Inflammatory macrophage treated with lipopolysaccharide for 1 hour (primary cell): ENCODE measurements at places on chromosomes 2 and 18.

DNA sequence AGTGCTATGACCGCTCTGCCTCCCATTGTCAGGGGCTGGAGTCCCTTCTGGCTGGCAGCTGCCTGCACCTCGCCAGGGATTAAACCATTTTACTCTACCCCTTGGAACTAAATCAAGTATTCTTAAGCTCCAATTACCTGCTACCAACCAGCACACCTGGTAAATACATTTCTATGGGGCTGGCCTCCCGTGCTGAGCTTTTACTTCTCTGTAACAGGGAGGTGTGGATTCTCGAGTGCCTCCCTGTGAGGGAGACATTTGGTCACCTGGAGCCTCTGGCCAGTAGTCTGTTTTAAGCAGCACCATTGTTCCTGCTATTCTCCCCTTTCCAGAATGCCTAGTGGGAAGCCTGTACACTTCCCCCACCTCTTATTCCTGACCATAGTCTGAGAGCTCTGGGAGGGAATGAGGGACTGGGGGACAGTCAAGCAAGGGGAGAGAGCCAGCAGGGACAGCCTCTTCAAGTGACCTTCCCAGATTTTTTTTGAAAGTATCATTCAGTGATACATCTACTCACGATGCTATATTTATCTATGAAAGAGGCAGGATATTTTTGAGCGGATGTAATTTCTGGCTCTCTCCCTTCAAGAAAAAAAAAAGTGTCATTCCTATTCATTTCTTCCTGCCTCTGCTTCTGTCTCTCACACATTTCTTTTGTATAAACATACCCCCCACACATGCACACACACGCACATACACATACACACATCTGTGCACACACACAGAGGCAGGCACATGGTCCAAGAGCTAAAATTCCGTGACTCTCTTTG, 112.8 kb downstream of the CAPN13 start:
- DNase-seq: no peak

DNA sequence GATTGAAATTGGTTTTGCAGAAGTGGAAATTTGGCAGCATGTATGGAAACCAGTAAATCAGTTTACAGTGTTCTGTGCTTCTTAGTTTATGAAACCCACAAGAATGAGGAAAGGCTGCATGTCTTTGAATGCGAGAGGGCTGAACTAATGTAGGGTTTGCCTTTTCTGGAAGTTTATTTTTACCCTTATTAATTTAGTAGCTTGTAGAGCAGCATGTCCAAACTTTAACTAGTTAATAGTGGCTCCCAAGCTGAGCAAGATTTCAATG, 50.4 kb downstream of the LDLRAD4 start:
- DNase-seq: peak; percentile 37

DNA sequence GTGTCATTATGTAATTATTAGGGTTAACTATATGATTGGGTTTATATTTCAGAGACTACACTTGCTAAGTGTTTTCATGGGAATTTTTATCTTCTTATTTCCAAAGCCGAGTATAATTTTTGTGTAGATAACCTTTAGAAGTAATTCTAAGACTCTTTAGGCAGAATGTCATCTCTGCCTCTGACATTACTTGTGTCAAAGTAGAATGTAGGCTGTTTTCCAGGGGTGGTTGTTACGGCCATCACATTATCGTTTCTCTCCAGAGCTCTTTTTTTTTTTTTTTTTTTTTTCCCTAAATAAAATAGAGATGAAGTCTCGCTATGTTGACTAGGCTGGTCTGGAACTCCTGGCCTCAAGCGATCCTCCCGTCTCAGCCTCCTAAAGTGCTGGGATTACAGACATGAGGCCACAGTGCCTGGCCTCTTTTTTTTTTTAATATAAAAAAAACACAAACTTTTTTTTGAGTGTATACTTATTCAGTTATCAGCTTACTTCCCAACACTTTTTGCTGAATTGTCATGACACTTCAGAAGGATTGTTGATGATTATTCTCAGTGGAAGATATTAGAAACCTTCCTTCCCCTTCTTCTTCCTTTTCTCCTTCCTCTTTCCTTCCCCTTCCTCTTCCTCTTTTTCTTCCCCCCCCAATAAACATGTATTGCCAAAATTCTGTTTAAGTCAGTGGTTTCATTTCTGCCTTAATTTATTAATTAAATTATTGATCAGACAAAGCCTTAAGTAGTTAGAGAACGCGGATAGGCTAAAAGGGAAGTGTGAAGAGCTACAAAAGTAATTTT, 2.3 kb downstream of the PIKFYVE start:
- no peak for DNase-seq

GRCh38 chr2:235011929-235012631, 60.3 kb downstream of the SH3BP4 start:
- no peak for DNase-seq

- DNase-seq: no peak
Measured at GRCh38 chr2:159089543-159089942, 121.1 kb downstream of the TANC1 start.

DNA sequence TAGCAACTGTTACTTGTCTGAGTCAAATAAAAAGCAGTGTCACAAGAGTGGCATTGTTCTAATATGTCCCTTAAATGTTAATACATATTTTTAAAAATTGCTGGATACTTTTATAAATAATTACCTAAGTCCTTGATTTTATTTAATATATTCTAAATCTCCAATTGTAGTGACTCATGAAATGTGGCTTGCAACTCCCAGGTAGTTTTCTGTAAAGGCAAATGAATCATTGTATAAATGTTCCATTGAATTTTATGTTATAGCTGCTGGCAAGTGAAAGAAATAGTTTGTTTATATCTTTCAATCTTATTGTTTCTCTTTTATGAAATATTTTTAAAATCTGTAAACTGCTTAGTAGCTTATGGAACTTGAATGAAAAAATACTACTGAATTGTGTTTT, 32.7 kb upstream of the C1GALT1C1L start:
- no peak for DNase-seq

- DNase-seq: no peak
Measured at GRCh38 chr2:187544371-187545080, 9.7 kb downstream of the TFPI start.

- peak; percentile 12 for DNase-seq
Measured at GRCh38 chr2:65129286-65129825, 550 bp downstream of the RAB1A start.

GRCh38 chr2:96534141-96534540, 2.4 kb upstream of the ARID5A start:
- DNase-seq: no peak

GRCh38 chr2:110858135-110858725, 125.9 kb downstream of the ACOXL start:
- no peak for DNase-seq

DNA sequence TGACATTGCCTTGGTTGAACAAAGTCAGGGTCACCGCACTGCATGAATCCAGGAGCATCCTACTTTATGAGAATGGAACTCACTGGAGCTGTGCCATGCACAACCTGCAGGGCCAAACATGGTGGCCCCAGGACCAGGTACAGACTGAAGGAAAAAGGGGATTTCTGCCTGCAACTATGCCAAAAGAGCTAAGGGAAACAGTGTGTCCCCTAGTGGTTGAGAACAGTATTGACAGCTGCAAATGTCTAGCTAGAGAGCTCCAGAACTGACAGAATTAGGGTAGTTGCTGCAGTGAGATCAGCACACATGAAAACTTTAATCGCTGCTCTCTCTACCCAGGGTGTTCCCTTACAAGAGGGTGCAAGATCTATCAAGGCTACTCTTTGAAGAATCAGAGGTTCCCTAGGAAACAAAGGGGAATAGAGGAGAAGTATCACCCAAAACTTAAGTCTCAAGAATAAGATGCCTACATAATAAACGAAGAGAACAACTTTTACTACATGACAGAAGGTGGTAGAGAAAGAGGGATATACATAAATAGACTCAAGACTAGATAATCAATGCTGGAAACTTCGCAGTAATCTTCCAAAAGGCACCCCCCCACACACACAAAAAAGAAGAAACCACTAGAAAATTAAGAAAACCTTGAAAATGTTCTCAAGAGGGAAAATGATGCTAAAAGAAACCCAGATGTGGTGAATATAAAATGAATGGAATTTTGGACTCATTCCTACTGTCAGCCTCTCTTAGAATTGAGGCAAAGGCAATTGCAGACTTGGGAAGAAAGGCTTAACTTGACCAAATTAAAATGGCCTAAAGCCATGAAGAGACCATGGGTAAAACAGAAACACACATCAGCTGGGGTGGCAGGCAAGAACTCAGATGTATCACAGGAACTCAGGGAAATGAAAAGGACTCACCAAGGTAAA, 43.6 kb upstream of the IHH start:
- peak; percentile 80 for DNase-seq

DNA sequence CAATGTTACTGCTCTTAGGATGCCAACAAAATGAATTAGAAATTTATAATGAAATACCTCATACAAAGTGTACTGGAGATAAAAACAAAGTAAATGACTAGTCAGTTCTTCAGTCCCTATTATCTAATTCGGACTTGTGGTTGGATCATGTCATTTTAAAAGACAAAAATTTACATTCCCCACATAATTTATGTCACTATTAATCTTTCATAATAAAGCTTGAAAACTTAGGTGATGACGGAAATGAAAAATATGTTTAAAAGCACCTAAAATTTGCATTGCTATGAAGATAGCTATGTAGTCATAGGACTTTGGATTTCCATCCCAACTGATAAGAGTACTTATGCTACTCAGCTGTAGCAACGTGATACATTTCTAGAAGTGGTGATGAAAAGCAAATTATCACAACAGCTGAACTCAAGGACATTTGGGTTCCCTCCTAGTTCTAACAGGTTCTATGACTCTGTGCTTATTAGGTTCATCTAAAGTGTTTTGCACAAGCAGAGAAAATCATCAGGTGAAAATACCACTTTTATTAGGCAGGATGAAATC, 58.4 kb downstream of the LRPPRC start:
- no peak for DNase-seq

GRCh38 chr2:214203744-214204289, 207.0 kb upstream of the VWC2L start:
- DNase-seq: no peak

DNA sequence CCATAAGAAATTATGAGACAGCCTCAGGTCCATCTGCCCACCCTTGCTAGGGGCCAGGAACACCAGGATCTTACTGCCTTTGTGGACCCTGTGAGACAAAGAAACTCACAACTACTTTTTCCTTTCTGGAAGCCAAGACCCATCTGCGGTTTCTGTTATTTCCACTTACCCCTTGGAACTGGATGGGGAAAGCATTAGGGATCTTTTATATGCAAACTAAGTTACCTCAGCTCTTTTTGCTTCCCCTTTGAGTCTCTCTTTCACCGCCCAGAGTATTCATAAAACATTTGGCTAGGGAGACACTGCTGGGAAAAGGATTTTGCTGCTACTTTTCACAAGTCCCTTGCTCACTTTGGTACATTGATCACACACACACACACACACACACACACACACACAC, 95.7 kb downstream of the ZNF385B start:
- no peak for DNase-seq

DNA sequence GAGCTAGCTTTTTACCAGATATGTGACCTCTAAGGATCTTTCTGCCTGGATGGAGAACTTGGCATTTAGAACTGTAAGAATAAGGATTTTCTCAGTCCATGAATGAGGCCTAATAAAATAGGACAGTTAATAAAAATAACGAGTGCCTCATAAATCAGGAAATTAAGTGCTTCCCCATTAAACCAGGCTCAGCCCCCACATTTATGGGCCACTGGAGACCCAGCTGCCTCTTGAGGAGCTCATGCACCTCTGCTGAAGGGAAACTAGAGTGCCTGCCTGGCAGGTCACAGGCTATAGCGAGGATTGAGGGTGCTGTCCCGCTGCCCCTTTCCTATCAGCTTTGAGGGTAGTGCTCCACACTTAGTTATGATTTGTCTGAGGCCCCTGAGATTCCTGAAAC, 158.0 kb downstream of the ALK start:
- DNase-seq: no peak

GRCh38 chr2:120763508-120763907, 27.8 kb downstream of the GLI2 start:
- no peak for DNase-seq

DNA sequence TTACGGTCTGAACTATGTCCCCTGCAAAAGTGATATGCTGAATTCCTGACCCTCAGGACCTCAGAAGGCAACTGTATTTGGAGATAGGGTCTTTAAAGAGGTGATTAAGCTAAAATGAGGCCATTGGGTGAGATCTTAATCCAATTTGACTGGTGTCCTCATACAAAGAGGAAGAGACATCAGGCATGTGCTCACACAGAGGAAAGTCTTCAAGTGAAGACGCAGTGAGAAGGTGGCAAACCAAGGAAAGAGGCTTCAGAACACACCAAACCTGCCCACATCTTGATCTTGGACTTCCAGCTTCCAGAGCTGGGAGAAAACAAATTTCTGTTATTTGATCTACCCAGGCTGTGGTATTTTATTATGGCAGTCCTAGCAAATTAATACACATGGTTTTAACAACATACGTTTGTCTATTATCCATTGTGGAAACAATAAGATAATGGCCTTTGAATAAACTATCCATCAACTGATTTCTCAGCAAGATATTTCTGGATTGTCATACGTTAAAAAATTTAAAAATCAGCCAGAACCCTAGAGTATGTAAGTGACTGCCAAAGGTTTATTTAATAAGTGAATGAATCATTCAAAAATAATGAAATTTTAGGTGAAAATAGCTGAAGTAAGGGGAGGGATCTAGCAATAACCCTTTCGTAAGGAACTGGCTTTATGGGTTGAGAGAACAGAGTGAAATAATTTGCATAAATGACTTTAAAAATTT, 6.5 kb downstream of the WIPF1 start:
- no peak for DNase-seq

- peak; percentile 20 for DNase-seq
Measured at GRCh38 chr2:110820128-110820527, 87.8 kb downstream of the ACOXL start.

DNA sequence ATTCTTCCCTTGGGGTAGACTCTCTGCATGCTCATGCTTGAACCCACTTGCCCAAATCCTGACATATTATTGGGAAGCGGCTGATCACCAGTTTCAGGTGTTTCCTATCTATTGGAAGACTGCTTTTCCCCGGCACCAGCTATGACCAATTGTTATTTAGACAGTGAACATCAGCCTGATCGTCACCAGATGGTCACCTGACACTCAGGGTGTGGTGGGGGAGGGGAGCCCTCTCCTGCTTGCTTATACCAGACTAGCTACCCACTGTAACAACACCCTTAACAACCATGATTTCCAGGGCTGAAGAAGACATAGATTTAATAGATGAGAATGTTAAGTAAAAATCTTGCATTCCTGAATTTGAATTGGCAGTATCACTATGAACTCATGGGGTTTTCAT, 44.3 kb downstream of the RBM43 start:
- DNase-seq: no peak

- DNase-seq: no peak
Measured at GRCh38 chr2:196253116-196253480, 81.7 kb upstream of the STK17B start.
